ENCODE measurements at places on chromosomes 4 and X.

DNA sequence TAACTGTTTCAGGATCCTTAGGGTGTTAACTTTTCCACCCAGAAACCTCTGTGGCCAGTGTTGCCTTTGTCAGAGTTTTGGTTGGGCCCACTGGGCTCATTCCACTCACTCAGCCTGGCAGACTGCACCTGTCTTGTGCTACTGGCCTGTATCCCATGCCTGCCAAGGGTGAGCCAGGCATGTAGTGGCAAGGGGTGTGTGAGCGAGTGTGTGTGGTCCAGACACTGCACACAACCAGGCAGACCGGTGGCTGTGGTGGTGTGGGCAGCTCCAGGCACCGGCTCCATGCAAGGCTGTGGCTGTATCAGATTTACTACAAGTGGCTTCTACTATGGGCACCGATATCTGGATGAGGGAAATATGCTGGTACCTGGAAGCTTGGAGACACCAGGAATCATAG is 394.6 kb upstream of the DMD start:
- DNase-seq: no peak

DNA sequence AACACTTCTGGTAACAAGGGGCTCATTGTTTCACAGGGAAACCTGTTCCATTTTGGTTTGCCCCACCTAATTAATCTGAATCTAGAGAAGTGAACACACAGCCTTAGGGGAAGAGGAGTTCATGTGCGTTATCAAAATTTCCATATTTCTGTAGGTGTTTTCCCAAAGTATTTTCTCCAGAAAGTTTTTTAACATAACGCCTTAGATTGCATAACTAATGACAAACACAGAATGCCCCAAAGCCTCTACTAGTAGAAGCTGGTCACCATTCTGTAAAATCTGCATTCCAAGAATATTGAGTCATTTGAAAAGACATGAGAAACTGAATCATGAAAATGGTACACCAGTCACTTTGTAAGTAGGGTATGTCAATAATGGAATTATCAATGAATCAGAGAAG is 41.1 kb downstream of the IL13RA2 start:
- no peak for DNase-seq

DNA sequence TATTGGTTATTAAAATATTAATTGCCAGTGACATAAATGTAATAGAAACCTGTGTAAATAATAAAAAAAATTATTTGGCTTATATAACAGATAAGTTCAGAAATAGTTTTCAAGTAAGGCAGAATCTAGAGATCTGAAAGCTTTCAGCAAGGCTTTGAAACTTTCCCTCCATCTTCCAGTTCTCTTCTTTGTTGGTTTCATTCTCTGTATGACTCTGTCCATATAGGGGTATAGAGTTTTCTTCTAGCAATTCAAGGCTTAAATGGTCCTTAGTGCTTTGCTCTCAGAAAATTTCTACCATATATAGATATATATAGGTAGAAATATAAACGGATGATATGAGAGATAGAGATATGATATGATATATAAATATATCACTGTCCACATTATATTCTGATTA is 160.5 kb upstream of the GABRA2 start:
- no peak for DNase-seq

- DNase-seq: no peak
Measured at GRCh38 chr4:19195696-19196095, 1056.0 kb upstream of the SLIT2 start.

GRCh38 chrX:122046815-122047214 is 999.4 kb downstream of the GLUD2 start:
- no peak for DNase-seq

DNA sequence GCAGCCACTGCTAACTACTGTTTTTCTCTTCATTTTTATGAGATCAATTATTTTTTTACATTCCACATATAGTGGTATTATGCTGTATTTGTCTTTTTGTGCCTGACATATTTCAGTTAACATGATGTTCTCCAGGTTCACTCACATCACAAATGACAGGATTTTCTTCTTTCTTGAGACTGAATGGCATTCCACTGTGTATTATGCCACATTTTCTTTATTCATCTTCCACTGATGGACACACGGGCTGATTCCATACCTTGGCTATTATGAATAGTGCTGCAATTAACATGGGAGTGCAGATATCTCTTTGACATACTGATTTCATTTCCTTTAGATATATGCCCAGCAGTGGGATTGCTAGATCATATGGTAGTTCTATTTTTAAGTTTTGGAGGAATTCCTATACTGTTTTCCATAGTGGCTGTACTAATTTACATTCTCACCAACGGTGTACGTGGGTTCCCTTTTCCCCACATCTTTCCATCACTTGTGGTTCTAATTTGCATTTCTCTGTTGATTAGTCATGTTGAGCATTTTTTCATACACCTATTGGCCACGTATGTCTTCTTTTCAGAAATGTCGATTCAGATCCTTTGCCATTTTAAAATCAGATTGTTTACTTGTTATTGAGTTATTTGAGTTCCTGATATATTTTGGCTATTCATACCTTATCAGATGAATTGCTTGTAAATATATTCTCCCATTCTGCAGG is 14.9 kb upstream of the ZCCHC4 start:
- DNase-seq: no peak

DNA sequence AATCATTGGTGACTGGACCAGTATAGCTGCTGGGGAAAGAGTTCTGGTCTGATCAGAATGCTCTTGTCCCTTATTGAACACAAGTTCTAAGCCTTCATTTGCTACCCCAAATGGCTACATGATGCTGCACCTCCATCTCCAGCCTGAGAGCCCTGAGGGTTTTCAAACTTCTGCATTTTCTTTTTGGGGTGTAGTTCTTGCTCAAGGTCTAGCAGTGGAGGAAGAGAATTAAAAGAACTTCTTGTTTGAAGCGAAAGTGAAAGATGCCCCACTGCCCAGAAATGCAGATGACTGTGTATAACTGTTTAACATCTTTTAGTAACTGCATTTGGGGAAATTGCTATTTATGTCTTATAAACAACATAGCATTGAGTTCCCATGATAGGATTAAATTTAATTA is 38.5 kb downstream of the LAMTOR3 start:
- no peak for DNase-seq

- no peak for DNase-seq
Measured at GRCh38 chr4:53654300-53654758, 63.0 kb upstream of the LNX1 start.

GRCh38 chr4:107747748-107748486 is 27.9 kb upstream of the PAPSS1 start:
- DNase-seq: no peak

- DNase-seq: no peak
Measured at GRCh38 chr4:6134612-6135220, 65.6 kb downstream of the JAKMIP1 start.

- DNase-seq: no peak
Measured at GRCh38 chr4:13117185-13117584, 367.0 kb downstream of the RAB28 start.

- no peak for DNase-seq
Measured at GRCh38 chrX:53682885-53683555, 3.5 kb downstream of the HUWE1 start.

DNA sequence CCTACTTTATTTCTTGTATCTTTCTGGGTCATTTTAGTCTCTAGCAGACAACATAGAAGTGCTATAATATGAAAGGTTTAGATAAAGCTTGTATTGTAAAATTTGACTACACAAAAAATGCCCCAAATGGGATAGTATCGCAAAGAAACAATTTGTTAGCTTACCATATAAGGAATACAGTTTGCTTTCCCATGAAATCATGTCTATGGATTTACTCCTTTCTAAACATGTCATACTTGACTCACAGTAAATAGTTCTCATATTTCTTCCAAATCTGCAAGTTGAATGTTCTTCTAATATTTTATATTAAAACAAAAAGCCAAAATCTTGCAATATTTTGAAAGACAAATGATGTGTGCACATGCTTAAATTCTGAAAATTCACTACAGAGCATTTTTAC is 103.9 kb downstream of the PPA2 start:
- DNase-seq: no peak

- no peak for DNase-seq
Measured at GRCh38 chr4:158444621-158445020, 77.1 kb upstream of the RXFP1 start.

GRCh38 chrX:15676886-15677285 is 12.3 kb upstream of the CLTRN start:
- DNase-seq: no peak

DNA sequence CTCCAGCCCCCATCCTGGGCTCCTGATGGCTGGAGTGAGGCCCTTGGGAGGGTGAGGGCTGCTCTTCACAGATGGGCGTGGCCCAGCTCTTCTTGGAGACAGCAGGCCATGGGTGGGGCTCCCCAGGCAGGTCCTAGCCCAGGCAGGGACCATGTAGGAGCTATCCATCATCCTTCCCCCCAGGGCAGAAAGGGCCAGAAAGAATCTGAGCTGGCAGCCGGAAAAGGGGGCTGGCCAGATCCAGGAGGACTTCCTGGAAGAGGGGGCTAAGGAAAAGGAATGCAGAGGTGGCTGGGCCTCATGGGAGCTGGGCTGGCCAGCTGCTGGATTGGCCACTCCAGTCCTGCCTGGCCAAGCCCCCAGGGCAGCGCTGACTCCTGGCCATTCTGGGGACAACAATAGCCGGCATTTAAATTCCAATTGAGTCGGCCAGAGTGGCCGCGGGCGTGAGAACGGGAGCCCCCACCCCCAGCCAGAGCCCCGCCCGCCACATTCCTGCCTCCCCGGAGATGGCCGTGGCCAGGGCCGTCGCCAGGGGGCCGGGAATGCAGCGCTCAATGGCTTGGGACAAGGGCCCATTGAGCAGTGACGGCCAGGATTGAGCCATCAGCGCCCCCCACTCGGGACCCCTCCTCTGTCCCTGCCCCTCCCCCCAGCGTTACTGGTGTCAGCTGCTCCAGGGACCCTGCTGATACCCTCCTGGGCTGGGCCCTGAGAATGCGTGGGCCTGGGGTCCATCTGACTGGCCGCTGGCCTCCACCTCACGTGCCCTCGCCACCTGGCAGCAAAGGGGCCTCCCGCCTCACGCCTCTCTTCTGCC is 15.1 kb upstream of the FGFR3 start:
- no peak for DNase-seq

GRCh38 chrX:132986556-132986955 is 28.1 kb upstream of the HS6ST2 start:
- DNase-seq: no peak

- DNase-seq: no peak
Measured at GRCh38 chrX:3181846-3182245, 140.6 kb downstream of the ARSF start.

DNA sequence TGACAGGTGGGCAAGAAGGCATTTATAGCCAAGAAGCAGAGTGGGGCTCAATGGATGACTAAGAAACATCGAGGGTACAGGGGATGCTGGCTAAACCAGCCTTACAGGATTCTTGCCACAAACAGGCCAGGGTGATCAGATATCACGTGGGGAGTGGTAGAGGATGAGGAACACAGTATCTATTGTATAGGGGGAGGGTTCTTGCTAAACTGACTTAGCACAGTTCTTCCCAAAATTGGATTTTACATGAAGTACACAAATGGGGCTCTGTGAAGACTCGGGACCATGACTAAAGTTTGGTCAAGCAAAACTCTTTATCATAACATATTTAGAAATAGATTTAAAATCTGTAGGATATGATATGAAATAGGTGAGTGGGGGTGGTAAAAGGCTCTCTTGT is 144.0 kb upstream of the ATOH1 start:
- DNase-seq: no peak

- no peak for DNase-seq
Measured at GRCh38 chr4:47579235-47579634, 94.2 kb downstream of the ATP10D start.

GRCh38 chr4:66562276-66562806 is 892.1 kb upstream of the EPHA5 start:
- DNase-seq: no peak

GRCh38 chrX:149858592-149858991 is 22.4 kb upstream of the MAGEA8 start:
- no peak for DNase-seq

GRCh38 chrX:48937054-48937907 is 18.5 kb upstream of the PIM2 start:
- peak; percentile 78 for DNase-seq

All from stimulated activated CD8-positive, alpha-beta memory T cell treated with anti-CD3 and anti-CD28 coated beads, Interleukin-4, amount 100 ng/mL, for 1 hour (primary cell).